Cerebellar cortex (tissue), 1 donor: ENCODE measurements at places on chromosomes 7 and 10.

DNA sequence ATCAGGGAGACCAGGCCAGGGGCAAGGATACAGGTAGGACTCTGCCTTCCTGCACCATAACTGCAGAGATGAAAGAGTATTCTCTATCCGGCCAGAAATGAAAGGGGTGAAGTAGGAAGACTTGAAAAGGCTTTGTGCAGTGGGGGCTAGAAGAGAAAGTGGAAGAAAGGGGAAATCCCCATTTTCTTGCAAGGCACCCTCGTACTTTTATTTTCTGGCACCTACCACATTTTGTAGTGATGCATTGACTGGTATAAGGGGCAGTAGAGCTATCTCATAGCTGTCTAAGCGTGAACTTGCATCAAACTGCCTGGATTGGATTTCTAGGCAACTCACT lies 752 bp upstream of the CAMK2G start:
- DNase-seq = no peak

DNA sequence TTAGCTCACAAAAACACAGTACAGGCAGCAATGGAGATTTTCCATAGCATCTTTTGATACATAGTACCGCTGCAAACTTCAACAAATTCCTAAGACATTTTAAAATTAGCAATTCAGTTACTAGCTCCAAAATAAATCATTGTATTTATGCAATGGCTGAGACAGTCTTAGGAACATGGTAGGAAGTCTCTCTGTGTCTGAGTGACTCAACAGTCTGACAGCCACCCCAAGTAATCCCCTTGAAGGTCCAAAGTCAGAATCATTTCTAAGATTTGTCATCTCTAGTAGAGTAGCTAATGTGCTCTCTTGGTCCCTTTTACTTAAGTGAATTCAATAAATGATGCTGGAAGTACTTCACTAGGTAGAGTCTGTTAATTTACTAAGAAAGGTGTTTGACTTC lies 93.8 kb upstream of the NOBOX start:
- no peak for DNase-seq

DNA sequence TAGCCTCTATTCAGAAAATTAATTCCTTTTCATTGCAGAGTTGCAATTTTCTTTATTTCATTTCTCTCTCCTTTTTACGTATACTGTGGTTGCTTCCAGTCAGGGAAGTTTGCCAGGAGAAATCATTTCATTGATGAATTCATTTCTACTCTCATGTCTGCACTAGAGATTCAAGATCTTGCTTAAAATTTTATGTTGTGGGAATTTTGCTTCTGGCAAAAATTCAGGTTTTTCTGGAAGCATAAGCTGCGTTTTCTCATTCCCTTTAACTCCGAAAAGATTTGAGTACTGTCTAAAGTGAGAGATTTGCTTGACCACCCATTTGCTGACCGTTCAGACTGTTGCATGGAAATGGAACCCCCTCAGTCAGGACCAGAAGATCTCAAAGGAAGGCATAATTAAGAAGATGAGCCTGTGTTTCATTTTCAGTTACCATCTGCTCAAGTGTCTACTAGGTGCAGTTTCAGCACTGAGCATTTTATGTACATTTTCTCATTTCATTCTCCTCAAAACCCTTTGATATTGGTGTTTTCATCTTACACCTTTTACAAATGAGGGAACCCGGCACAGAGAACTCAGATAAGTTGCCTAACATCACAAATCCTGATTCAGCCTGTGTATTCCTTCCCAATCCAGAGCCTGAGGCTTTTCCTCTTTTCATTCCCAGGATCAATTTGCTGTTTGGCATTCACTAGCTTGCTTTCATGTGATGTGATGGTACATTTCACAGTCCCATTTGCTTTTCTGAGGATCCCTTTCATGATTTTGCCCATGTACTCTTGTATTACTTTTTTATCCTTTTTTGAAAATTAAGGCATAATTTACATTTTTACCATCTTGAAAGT lies 3.9 kb downstream of the PTPRZ1 start:
- no peak for DNase-seq

DNA sequence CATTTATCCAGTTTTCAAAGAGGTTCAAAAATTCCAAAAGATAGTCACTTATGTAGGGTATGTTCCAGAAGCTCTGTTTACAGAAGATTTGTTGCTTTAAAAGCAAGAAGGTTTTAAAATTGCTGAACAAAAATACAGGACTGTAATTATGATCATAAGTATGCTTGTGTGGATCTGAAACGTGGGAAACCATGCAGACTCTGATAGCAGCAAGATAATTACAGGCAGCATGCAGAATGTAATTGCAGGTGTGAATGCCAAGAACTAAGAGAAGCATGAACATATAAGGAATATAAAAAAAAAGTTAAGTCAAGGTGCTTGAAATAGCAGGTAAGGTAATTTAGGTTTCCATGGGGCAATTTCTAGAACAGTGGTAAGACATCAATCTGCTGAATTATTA lies 405.7 kb downstream of the ARL4A start:
- no peak for DNase-seq

DNA sequence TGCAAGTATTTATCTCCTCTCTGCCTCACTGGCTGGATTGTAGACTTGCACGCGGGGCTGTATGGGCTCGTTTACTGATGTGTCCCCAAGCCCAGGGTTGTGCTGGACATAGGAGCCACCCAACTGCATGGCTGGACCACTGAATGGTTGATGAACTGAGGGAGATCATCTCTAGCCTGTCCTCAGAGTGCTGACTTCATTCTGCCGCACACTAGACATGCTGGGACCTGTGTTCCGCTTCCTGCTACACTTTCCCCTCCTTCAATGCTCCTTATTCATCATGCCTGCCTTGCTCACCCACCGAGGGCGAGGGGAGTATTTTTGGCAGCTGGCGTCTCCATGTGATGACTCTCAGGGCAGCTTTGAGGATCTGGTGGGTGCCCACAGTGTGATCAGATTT lies 440.2 kb downstream of the GLRX3 start:
- no peak for DNase-seq

DNA sequence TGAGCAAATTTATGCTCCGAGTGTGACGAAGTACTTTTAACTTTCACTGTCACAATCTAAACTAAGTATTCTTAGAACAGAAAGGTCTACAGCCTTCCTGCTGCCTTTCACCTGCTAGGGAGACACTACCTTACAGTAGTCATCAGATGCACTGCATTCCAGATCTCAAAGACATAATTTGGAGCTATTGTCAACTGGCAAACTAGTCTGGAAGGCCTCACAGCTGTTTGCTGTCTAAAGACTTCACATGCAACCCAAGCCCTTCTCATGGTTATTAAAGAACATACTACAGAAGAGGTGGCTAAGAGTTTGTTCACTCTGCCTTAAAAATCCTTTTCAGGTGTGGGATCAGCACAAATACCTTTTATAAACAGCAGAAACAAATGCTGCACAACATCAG lies 91.8 kb upstream of the KCNIP2 start:
- DNase-seq = no peak

DNA sequence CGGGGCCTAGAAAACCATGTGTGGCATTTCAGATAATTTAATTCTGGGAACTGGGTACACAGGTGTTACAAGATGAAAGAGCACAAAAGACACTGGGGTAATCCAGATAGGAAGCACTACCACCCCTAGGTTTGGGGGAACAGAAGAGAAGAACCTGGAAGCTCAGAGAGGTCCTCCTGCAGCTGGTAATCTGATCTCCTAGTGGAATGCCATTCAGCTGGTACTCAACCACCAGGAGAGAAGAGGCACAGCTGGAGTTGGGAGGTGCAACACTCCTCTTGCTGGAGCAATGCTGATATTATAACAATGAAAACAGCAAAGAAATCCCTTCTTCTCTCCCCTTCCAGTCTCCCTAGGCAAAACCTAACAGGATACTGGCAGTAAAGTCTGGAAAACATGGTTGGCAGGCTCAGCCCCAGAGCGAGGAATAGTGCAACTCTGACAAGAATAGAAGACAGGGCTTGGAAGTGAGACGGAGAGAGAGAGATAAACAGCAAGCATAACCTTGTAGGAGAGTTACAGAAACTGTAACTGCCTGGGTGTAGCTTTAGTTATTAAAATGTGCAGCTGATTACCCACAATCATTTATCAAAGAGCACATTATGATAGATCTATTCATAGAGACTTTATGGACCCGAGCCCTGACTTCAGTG lies 35.0 kb downstream of the NRF1 start:
- no peak for DNase-seq

GRCh38 chr7:101085162-101085964 lies at the start of gene TRIM56:
Gene TRIM56 (plus strand): TSS chr7:101085481. CDS start chr7:101087313, 1,832 bp downstream.
- peak; percentile 38 for DNase-seq

- DNase-seq = no peak
Observed at GRCh38 chr7:128891110-128891941, 19.2 kb downstream of the KCP start.

GRCh38 chr7:22447762-22448161 lies 52.2 kb downstream of the STEAP1B start:
- no peak for DNase-seq

- DNase-seq = no peak
Observed at GRCh38 chr7:134920026-134920753, 66.1 kb upstream of the AGBL3 start.

GRCh38 chr10:120503689-120504088 lies 46.7 kb downstream of the PLPP4 start:
- peak; percentile 49 for DNase-seq

DNA sequence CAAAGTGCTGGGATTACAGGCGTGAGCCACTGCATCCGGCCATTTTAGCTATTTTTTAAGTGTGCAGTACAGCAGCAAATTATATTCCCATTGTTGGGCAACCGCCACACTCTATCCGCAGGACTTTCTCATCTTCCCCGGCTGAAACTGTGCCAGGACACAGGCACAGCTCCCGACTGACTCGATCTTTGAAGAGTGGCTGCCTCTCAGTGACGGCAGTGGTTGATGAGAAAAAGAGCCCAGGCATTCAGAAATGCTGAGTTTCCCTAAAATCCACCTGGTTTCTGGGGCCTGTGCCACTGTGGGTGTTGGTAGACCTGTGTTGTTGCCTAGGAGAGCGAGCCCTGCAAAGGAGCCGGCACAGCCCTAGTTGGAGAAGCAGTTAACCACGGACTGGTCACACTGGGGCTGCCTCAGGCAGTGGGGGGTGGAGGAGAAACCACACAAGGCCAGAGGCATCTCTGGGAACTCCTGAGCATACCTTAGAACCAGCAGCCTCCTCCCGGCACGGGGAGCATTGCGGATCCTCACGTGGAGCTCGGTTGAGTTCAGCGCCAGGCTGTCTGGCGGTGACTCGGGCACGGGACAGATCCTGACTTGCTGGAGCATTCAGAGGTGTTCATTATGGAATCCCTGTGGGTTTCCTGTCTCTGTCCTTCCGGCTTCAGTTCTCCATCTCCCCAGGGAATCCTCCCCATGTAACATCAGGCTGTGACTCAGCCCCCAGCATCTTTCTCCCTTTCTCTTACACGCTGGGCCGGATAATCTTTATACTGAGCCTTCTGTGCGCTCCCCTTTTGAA lies 16.2 kb downstream of the PFKFB3 start:
- no peak for DNase-seq

- no peak for DNase-seq
Observed at GRCh38 chr7:1521456-1521855, 9.0 kb upstream of the MAFK start.

DNA sequence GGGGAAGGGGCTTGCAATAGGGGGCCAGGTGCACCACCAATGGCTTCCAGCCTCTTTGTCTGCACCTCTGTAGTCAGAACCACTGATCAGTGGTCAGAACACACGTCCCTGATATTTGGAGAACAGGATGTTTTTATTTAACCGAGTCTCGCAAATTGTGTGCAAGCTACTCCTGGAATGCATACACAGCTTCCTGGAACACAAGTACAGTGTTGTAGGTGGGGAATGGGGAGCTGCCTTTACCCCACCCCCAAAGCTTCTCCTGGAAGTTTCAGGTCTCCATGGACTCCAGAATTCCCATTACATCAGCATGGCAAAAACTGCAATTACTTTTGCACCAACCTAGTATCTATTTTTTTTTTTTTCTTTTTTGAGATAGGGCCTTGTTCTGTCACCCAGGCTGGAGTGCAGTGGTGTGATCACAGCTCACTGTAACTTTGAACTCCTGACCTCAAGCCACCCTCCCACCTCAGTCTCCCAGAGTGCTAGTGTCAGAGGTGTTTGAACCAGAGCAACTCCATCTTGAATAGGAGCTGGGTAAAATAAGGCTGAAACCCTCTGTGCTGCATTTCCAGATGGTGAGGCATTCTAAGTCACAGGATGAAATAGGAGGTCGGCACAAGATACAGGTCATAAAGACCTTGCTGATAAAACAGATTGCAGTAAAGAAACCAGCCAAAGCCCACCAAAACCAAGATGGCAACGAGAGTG lies 374.0 kb downstream of the CALN1 start:
- DNase-seq = no peak

DNA sequence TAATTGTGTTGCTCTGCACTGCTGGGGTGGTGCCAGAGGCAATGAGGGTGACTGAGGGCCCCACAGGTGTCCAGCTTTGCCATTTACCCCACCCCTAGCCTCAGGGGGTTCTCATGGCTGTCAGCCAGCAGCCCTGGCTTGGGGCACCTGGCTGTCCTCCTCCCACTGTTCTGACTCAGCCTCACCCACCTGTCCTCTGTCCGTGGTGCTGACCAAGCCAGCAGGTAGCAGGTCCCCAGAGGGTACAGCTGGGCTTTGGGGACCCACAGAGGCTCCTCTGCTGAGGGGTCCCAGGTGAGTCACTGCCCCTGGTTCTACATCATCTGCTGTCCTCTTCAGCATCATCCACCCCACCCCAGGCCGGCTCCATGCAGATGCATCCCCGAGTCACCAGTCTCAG lies 32.2 kb upstream of the ZNF716 start:
- DNase-seq = no peak

GRCh38 chr10:61760943-61761824 lies 98.5 kb downstream of the CABCOCO1 start:
- DNase-seq = peak; percentile 54

GRCh38 chr7:158314394-158314793 lies 273.2 kb downstream of the PTPRN2 start:
- DNase-seq = no peak

GRCh38 chr10:50552771-50553535 lies 70.8 kb downstream of the SGMS1 start:
- no peak for DNase-seq

DNA sequence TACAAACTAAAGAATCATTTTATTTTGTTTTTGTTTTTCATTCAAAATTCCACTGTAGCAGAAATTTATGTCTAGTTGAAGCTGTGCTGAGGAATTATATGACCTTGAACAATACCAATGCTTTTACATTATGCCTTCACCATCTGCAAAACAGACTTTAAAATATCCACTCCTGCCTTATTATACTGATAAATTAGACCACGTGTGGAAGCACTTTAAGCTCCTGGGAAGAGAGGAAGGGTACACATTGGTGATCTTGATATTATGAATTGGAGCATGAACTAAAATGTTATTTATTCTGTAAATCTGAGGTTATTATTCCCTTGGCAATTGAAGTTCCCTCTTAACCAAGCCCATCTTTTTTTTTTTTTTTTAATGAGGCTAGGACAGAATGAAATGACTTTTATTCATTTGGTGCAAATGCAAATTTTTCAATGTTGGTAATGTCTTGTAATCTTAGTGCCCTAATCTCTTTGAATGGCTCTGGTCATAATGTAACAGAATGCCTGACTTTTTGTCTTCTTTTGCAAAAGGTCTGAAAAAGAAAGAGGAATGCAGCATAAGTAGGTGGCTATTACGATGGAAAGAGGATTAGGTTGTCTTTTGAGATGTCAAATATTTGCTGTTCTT lies 139.9 kb upstream of the COBL start:
- no peak for DNase-seq

- DNase-seq = no peak
Observed at GRCh38 chr7:6453734-6454133, 6.0 kb upstream of the DAGLB start.

GRCh38 chr7:92766461-92767003 lies 69.8 kb downstream of the CDK6 start:
- peak; percentile 53 for DNase-seq
